PC-9 (cell line): ENCODE measurements at places on chromosomes 4 and X. TPM values are rescaled to one million over a fixed set of nuclear protein-coding genes. Genes with fewer than 3 reads are reported as not detected.

GASK1B gene
- 2.8 and 4.1 TPM in 2 replicates for total RNA-seq

RXFP1 gene
- not detected in 2 replicates for total RNA-seq

SNCA gene
- 3.9 and 4.8 TPM in 2 replicates for total RNA-seq

SHOX gene
- total RNA-seq = not detected in 2 replicates

GCNA gene
- total RNA-seq = 0.48 and 1.4 TPM in 2 replicates

CACNA1F gene
- not detected in 2 replicates for total RNA-seq

NEUROG2 gene
- not detected in 2 replicates for total RNA-seq

PHOX2B gene
- total RNA-seq = not detected in 2 replicates

ZNF275 gene
- total RNA-seq = 6.5 and 7.1 TPM in 2 replicates

GLUD2 gene
- total RNA-seq = 0.30 TPM in 1 of 2 replicates, not detected in the other

POLR2B gene
- total RNA-seq = 62.0 and 77.1 TPM in 2 replicates

JAKMIP1 gene
- total RNA-seq = not detected in 2 replicates

SSX2 gene
- 52.2 TPM in 1 of 2 replicates, not detected in the other for total RNA-seq

PCSK1N gene
- total RNA-seq = not detected in 2 replicates

SYN1 gene
- not detected in 2 replicates for total RNA-seq

SPANXN3 gene
- total RNA-seq = not detected in 2 replicates

ODAPH gene
- 0.24 TPM in 1 of 2 replicates, not detected in the other for total RNA-seq

SUPT20HL1 gene
- total RNA-seq = not detected in 2 replicates

NXF2 gene
- not detected in 2 replicates for total RNA-seq

ASB9 gene
- 5.7 and 5.8 TPM in 2 replicates for total RNA-seq

INPP4B gene
- total RNA-seq = 46.9 and 53.7 TPM in 2 replicates

TEX13D gene
- total RNA-seq = not detected in 2 replicates

MAP9 gene
- 9.7 and 11.0 TPM in 2 replicates for total RNA-seq

GABRG1 gene
- not detected in 2 replicates for total RNA-seq

SLC39A8 gene
- 11.6 and 14.5 TPM in 2 replicates for total RNA-seq

H2BW2 gene
- total RNA-seq = not detected in 2 replicates

TCEANC gene
- 0.96 and 1.2 TPM in 2 replicates for total RNA-seq

SLC26A1 gene
- total RNA-seq = 0.53 and 1.3 TPM in 2 replicates

HSD17B10 gene
- total RNA-seq = 204 and 234 TPM in 2 replicates

HPGD gene
- 0.96 and 1.7 TPM in 2 replicates for total RNA-seq

BST1 gene
- 0.31 TPM in 1 of 2 replicates, not detected in the other for total RNA-seq

OTUD6A gene
- not detected in 2 replicates for total RNA-seq
